MV-4-11 (cell line): ENCODE measurements at places on chromosomes 12 and 14.

DNA sequence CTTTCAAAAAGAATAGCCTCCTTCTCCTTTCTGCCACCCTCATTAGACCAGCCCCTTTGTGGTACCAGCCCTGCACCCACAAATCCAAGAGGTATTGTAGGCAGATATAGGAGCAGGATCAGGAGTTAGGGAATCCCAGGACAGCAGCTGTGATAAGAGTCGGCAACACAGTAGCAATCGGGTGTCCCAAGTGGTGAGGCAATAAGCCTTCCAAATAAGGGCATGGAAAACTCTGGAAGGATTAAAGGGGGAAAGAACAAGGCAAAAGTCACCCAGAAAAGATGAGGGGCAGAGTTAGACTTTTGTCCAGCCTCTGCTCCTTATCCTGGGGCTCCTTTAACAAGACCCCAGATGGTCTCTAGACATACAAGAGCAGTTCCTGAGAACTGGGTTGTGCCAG is 204.2 kb downstream of the TBX5 start:
- DNase-seq = no peak

GRCh38 chr14:100864960-100865681 is 38.4 kb downstream of the RTL1 start:
- DNase-seq = no peak

- DNase-seq = peak; percentile 30
Observed at GRCh38 chr14:89626233-89626806, 209.3 kb upstream of the FOXN3 start.

DNA sequence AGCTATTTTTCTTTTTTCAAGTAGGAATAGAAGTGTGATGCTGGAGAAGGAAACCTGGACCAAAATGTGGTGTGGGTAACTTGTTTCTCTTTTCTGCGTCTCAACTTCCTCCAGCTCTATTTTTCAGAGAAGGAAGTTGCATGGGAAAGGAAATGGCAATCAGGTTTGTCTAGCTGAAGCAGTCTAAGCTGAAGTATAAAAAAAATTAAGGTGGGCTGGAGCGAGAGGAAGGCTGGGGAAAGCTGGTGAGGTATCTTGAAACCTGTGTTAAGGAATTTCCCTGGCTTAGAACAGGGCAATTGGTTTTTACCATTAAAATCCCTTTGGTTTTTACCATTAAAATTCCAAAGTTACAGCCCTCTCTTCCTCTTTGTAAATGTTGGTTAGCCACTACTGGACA is 34.2 kb upstream of the NINJ2 start:
- DNase-seq = peak; percentile 31

DNA sequence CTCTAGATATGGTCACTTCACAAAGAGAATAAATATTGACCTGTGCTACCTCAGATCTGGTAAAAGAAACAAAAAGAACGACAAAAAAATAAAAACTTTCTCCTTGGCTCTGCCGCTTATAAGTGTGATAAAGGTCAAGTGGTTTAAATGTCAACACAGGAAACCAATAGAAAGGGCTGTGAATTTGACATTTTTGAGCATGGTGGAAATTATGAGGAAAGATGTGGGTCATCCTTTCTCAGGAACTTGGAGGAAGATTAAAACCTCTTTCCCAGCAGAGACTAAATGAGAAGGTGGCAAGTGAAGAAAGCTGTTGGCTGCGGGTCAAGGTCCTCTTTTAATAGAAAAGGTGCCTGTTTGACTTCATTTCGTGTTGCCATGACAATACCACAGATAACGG is 28.2 kb downstream of the TESPA1 start:
- no peak for DNase-seq

DNA sequence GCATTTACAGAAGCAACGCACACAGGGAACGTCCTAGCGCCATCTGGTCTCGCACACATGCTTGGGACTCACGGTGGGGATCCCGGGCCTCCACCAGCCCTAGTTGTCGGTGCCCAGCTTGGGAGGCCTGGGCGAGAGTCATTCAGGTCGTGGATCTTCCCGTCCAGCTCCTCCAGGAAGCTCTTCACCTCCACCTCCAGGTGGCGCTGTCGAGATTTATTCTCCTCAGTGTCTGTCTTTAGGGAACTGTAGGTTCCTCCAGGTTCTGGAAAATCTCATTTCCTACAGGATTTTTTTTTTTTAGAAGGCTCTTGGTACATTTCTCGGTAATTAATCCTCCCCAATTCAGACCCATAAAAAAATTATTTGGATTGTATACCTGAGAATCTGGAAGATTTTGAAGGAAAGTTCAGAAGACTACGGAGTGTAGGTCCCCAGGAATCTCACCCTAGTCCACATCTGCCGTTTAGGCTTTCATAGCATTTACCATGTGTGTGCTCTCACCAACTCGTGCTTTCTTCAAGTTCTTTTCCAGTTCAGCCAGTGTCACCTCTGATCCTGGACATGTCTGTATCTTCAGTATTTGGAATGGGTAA is 910.0 kb downstream of the TMEM121 start:
- peak; percentile 38 for DNase-seq

GRCh38 chr14:100885617-100886016 is 17.9 kb downstream of the RTL1 start:
- no peak for DNase-seq

- no peak for DNase-seq
Observed at GRCh38 chr12:30942936-30943335, 16.4 kb downstream of the TSPAN11 start.

DNA sequence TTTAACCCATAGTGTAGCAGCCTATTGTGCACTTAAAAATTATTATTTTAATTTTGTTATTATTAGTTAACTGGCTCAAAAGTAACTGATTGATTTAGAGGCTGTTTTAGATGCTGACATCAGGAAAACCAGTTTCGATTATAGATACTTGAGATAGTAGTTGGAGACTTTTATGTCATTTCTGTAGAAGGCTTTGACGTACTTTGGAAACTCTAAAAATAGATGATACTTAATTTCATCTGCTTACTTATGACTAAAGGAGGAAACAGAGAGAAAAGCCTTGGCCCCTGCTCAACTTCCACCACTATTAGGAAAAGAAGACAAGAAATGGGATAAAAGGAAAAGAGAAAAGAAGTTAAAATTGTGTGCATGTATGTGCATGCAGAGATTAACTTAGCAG is 219.3 kb upstream of the HMGA2 start:
- DNase-seq = no peak

DNA sequence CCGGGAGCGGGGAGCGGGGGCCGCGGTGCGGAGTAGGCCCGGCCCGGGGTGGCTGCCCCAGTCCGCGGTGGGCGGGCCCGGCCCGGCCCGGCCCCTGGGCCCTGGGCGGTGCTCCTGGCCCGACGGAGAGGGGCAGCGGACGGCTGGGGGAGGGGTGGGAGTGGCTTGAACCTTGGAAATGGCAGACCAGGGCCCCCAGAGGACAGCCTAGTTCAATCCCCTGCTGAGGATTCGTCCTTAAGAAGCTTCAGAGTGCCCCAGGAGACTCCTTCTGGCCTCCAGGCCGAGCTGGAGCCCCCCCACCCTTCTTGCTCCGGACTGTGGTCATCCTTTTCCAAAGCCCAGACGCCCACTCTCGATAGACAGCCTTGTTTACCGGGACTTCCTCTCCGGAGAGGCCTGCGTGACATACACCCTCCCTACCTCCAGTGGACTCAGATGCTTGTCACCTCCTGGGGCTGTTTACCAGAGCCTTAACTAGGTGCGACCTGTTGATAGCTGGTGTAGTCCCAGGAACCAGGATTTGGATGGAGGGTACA is 458 bp downstream of the KHNYN start:
- peak; percentile 35 for DNase-seq

DNA sequence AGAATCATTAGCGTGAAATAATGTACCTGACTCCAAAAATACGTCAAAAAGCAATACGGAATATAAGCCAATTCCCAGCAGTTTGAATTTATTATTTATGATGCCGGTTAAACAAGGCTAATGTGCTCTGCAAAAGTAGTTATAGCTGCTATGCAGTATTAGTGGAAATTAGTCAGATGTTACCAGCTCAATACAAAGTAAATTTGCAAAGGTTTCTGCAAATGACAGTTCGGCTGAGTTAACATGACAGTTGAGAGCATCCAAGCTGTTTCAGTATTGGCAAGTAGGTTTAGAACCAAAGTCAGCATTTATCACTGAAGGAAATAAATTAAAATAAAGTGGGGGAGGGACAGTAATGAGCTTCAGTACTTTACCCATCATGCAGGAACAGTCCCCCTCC is 1665.8 kb upstream of the FLRT2 start:
- DNase-seq = no peak

GRCh38 chr12:13179211-13180074 is 17.1 kb upstream of the EMP1 start:
- peak; percentile 82 for DNase-seq

DNA sequence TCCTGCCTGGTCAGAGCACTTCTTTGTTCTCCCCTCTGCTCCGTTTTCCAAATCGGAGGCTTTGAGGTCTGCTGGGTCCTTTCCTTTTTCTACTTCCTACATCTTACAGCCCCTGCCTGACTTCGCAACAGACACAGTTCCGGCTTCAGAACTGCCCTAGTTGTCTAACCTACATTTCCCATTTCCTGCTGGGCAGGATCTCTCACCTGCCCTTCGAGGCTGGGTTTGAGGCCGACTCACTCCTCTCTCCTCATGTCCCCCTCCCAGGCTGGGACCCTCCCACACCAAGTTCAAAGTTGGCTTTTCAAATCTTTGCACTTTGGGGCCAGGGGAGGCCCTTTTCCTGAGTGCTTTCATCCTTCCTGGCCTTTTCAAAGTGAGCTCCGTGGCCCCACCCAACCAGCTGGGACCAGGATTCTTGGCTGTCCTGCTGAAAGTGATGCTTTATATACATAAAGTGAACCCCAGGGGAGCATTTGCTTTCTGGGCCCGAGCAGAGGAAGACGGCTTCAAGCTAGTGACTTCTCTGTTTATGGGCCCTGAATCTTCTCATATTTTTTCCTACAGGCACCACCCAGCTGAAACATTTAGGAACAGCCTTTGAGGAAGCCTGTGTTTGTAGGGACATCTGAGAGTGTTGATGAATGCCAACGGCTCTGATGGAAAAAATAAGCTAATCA is 281.0 kb upstream of the CRY1 start:
- peak; percentile 27 for DNase-seq

DNA sequence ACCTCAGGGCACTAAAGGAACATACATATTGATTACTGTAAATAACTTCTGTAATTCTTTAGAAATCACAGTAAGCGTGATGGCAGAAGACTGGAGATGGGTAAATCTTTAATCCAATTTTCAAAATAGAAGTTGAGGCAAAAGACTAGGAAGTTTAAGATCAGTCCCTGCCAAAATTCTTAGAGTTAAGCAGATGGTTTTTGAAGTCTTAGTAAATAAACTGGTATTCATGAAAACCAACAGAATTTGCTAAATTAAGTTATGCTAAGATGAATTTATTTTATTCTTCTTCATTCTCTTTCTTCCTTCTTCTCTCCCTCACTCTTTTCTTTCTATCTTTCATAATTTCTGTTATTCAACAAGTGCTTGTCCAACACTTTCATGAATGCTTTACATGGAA is 98.4 kb upstream of the GARIN6 start:
- DNase-seq = no peak

- DNase-seq = no peak
Observed at GRCh38 chr14:45267071-45267470, 14.1 kb upstream of the MIS18BP1 start.

- DNase-seq = no peak
Observed at GRCh38 chr14:82419933-82420332, 886.3 kb upstream of the SEL1L start.

DNA sequence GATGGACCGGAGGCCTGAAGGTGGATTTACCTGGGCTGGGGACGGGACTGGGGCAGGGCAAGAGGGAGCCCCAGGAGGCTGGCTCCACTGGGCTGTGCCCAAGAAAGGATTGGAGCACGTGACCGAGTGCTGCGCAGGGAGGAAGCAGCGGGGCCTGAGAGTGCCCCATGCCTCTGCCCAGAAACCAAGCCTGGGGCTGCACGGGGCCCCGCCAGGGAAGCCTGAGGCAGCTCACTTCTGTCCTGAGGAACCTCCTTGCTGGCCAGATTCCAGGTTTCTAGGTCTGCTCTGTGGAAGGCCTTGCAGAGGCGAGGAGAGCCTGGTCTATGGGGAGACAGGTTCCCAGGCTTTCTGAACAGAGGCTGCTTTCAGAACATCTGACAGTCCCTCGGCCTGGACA is 10.4 kb downstream of the NGB start:
- peak; percentile 21 for DNase-seq

GRCh38 chr12:29508949-29509348 is 11.5 kb upstream of the OVCH1 start:
- no peak for DNase-seq

DNA sequence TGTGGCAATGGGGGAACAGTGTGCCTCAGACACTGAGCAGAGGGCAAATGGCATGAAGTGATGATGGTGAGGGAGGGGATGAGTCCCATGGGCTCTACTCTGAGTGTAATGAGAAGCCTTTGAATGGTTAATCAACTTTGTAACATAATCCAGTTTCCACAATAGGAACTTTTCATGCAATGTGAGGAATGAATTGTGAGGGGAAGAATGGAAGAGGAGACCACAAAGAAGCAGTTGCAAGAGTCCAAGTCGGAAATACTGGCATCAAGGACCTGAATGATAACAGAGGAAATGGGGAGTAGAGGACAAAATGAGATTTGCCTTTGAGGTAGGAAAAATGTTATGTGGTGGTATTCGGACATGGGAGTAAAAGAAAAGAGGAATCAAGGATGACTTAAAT is 476.9 kb upstream of the PRICKLE1 start:
- DNase-seq = no peak

- peak; percentile 16 for DNase-seq
Observed at GRCh38 chr14:92463141-92463540, 50.4 kb upstream of the RIN3 start.

DNA sequence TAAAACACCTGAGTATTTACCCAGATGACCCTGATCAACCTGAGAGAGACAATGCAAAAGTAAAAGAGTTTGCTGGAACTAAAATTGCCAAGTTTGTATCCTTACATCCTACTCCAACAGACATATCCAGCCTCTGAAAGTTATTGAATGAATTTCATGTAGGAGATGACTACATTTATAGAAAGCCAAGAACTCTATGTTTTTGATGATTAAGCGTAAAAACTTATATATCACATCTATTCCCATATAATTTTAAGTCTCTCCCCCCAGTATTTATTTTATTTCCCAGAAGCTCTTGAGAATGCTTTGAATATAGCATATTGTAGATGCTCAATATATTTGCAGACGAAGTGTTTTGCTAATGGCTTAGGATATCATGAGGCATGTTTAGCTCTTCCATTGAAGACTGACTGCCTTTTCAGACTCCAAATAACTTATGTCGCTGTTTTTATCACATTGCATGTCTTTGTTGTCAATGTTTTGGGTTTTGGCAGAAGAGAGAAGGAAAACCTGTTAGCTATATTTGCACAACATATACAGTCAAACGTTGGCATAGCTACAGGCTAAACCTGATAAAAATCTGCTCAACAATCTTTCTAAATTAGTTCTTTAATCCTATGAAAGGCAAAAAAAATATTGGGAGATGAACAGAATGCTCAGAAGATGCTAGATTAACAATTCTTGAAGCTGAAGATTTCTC is 213.6 kb downstream of the DIO2 start:
- no peak for DNase-seq

DNA sequence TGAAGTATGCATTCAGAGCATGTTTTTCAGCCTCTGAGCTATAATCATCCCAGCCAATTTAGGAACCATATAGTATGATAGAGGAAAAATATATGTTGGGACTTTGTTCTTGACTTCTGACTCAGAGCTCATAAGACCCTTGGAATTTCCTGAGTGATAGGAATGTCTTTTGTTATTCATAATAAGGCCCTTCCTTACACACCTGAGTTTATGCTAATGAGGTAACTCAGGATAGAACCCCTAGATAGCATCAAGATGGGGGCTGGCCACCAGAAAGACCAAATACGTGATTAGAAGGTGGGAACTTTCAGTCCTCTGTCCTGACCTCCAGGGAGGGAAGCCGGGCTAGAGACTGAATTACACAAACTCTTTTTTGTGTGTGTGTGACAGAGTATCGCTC is 32.4 kb upstream of the PLEK2 start:
- no peak for DNase-seq
